ENCODE measurements at places on chromosomes 16 and 17. TPM values are rescaled to one million over a fixed set of nuclear protein-coding genes. Genes with fewer than 3 reads are reported as not detected.

DNA sequence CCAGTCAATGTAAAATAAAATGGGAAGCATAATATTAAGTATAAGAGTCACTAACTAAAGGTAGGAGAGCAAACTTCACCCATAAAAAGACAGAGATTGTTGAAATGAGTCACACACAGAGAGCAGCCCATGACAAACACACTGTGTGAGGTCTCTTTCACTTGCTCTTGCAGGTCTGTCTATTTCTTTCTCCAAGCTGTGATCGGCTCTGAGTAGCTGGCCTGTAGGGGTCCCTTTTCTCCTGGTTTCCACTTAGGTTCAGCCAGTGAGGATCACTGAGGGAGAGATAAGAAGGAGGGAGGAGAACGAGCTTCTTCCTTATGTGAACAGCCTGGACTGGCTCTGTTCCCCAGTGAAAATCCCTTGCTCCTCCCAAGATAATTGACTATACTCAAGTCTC is 133.7 kb upstream of the HS3ST3A1 start:
- DNase-seq, result no peak

GRCh38 chr16:57023541-57024249 is 34.3 kb downstream of the NLRC5 start:
- no peak for DNase-seq

- no peak for DNase-seq
Observed at GRCh38 chr16:10941127-10941933, 938 bp downstream of the DEXI start.

DNA sequence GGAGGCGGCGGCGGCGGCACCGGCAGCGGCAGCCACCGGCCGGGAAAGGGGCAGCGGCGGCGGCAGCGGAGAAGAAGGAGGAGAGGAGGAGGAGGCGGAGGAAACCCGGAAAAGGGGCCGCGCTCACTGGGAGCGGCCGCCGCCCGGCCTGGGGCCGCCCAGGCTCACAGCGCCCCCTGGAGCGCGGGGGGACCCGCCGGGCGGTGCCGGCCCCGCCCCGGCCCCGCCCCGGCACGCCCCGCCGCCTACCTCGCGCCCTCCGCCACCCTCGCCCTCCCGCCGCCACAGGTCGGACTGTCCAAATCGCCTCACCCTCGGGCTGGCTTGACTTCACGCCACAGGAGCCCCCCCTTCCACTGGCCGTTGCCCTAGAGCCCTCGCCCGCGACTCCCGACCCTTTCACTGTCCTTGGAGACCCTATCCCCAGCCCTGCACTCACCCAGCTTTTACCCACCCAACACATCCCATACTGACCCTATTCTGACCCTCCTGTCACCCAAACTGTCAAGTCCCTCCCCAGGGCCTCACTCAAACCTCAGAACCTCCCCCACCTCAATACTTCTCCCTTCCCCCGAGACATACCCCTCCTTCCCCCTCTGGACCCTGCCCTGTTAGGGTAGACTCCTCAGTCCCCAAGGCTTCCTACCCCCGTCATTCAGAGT is at the start of gene CSNK2A2:
TSS of gene CSNK2A2 (minus strand) at position 85 of the 662 bp plus-strand sequence. CDS start 370 bp downstream, outside the sequence.
- no peak for DNase-seq

DNA sequence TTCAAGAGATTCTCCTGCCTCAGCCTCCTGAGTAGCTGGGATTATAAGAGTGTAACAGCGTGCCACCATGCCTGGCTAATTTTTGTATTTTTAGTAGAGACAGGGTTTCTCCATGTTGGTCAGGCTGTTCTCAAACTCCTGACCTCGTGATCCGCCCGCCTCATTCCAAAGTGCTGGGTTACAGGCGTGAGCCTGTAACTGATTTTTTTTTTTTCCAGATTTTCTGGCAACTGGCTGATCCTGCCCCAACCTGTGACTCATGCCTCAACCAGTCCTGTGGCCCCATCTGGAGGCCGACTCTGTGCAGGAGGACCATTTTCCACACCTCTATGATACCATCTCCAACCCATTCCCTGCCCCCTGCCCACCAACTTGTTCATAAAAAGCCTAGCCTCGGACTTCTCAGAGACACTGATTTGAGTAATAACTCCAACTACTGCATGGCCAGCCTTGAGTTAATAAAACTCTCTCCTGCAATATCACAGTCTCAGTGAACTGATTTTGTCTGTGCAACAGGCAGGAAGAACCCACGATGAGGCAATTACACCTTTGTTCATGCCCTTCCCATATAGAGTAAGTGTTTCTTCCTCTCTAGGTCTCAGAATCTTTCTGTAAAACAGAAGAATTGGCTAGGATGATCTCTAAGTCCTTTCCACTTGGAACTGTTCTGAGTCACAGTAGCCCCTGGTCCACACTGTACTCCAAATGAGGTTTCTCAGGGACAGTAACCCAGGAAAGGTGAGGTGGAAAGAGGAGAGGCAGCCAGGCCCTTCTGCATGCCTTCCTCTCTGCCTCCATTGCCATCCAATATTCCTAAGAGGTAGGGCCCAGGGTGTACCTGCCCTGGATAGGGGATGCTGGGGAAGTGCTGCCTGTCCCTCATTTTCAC is 8.8 kb upstream of the CNOT1 start:
- peak; percentile 78 for DNase-seq

DNA sequence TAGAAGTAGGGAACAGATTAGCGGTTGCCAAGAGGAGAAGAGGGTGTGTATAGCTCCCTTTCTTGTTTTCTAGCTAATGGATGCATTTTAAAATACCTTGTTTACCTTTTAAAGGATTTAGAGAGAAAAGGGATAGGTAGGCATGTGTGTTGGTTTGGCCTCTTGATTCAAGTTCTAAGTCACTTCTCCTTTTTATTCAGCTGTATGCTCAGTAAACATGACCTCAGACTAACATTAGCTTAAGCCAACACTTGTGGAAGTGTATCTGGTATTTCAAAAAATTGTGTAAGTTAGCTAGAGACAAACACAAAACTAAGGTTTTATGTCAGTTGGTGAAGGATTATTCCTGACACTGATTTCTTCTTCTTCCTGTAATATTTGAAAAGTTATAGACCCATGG is 204.1 kb upstream of the NOG start:
- DNase-seq, result no peak

Gene MYL4
- not detected for total RNA-seq

Gene ANKRD40
- total RNA-seq, result 35.6 TPM

All from foreskin keratinocyte (primary cell).